ENCODE measurements at places on chromosomes 12 and 14.
A peak's percentile ranks its signal among the peaks of the same experiment; 100 is the strongest.

- no peak for DNase-seq
Measured at GRCh38 chr12:2977776-2978175, 18.6 kb downstream of the TEAD4 start.

- no peak for DNase-seq
Measured at GRCh38 chr14:49951691-49952345, 58.9 kb downstream of the ARF6 start.

DNA sequence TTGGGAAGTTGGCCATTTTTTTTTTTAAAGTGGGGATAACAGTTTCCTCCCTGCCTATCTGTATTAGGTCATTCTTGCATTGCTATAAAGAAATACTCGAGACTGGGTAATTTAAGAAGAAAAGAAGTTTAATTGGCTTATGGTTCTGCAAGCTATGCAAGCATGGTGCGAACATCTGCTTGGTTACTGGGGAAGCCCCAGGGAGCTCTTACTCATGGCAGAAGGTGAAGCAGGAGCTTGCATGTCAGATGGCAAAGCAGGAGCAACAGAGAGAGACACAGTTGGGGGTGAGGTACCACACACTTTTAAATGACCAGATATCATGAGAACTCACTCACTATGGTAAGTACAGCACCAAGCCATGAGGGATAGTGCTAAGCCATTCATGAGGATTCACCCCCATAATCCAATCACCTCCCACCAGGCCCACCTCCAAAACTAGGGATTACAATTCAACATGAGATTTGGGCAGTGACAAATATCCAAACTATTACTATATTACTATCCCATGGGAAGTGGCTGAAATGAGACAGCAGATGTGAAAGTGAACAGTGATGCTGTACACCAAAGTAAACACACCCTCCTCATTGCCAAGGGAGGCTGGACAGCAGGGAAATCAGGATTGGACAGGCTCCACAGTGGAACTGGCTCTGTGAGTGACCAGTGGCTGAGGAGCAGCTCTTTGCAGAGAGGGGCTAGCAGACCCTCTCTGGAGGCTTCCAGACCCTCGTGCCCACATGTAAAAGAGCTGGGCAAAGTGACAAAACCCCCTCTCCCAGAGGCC, 40.5 kb downstream of the CRACR2A start:
- no peak for DNase-seq

DNA sequence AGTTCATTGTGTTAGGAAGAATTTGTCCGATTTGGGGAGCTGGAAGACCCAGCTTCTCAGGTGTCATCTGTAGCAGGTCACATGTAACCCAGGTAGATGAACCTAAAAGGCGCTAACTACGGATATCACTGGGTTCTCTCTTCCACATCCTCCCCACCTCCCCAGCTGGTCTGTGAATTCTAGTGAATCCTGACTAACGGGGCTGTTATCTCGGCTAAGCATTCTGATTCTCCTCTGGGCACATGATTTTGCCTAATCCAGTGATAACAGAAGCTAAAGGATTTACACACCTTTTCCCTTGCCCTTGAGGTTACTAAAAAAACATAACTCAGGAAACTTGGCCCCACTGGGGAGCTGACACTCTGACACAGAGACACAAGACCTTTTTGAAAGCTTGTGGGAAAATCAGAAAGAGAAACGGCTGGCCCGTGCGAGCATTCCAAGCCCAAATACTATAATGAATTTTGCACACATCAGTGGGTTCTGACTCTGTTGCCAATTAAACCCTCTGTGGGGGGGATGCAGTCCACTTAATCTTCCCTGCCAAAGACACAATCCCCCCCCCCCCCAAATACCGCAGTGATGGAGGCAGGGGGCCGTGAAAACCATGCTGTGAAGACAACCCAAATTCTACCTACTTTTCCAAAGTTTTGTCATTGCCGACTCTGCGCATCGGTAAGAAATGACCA, 81.0 kb upstream of the FZD10 start:
- DNase-seq: no peak

GRCh38 chr14:21024585-21025370, at the start of gene NDRG2:
TSS of gene NDRG2 (minus strand) at chr14:21025061. CDS start at chr14:21023315, 1,746 bp downstream.
- peak; percentile 42 for DNase-seq

DNA sequence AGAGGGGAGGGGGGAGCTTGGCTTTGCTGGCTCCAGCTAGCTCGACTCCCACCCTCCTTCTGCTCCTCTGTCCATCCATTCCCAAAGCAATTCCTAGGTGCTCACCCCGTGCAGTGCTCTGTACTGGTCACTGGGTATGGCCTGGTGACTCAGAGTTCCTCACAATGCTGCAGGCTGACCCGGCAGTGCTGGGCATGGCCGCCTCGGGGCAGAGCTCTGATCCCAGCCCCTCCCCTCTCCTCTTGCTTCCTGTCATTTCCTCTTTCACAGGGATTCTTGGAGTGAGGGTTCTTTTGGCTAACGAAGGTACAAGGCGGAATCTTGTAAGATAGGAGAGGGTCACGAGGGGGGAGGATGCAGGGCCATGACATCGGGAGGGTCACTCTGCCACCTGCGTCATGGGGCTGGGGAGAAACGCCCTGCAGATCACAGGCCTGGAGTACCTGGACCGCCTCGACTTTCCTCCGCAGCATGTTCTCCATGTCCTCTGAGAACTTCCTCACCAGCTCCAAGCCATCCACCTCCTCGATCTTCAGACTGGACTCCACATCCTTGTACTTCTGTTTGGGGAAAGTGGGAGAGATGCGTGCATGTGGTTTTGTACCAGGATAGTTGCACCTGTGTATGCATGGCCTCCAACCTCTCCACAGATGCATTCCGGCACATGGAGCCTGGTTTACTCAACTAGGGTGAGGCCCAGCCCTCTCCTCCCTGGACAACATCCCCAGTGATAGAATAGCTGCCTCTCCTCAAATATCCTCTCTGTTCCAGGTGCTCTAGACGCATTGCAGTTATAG, 5.7 kb downstream of the CACNA2D4 start:
- DNase-seq: no peak

GRCh38 chr12:127172861-127173260, 1094.1 kb upstream of the TMEM132C start:
- no peak for DNase-seq

- DNase-seq: no peak
Measured at GRCh38 chr14:52711666-52712065, 4.7 kb downstream of the PSMC6 start.

- peak; percentile 5 for DNase-seq
Measured at GRCh38 chr12:129467289-129467688, 436.5 kb downstream of the TMEM132D start.

- DNase-seq: no peak
Measured at GRCh38 chr12:27571463-27571862, 47.5 kb downstream of the PPFIBP1 start.

DNA sequence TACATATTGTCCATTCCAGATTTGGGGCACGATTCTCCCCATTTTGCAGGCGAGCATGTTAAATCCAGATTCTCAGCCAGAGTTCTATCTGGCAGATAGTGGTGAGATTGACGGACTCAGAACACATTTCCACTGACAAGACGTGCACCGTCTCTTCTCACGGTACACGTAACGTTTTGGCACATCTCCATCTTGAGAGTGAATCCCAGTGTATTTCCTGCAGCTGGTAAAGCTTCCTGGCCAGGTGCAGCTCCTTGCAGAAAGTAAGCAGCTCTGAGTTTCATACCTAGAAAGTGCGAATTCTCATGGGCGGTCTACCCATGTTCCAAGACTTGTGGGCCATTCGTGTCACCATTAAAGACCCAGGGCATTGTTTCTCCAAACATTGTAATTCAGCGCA, 102.6 kb downstream of the TSPAN9 start:
- DNase-seq: no peak

DNA sequence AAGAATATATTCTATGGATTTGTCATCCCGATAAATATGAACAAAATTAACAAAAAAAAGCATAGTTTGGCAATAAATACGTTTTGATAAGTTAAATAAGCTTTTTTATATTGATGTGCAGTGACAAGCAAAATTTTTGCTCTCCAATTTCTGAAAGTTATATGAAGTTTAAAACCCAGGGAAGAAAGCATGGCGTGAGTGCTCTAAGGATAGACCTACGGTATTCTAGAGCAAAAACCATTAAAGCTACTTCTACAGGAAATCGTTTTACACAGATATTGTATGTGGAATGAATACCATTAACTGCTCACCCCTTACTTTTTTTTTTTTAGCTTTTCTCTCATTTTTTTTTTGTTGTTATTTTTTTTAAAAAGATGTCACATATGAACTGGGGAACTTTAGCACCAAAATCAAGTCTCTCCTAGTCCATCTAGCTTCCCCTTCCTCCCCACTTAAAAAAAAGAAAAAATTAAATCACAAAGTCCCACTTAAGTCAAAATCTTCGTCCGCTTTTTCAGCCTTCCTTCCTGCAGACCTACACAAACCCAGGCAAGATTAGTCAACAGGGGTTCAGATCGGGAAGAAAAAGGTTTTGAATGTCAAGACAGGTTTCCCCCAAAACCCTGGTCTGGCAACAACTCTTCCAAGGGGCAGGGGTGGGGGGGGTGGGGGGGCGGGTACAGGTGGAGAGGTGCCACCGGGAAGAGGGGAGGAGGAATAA, 4.4 kb downstream of the ZFP36L1 start:
- no peak for DNase-seq

GRCh38 chr12:129779033-129779432, 124.8 kb downstream of the TMEM132D start:
- no peak for DNase-seq

DNA sequence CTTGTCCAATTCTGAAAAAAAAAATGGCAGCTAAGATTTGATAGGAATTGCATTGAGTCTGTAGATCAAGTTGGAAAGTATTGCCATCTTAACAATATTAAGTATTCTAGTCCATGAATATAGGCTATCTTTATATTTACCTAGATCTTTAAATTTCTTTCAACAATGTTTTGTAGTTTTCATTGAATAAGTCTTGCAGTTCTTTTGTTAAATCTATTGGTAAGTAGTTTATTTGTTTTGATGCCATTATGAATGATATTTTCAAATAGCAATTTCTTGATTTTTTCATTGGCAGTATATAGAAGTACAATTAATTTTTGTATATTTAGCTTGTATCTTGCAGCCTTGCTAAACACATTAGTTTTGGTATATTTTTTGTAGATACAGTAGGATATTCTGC, 71.6 kb downstream of the SYNE2 start:
- no peak for DNase-seq

DNA sequence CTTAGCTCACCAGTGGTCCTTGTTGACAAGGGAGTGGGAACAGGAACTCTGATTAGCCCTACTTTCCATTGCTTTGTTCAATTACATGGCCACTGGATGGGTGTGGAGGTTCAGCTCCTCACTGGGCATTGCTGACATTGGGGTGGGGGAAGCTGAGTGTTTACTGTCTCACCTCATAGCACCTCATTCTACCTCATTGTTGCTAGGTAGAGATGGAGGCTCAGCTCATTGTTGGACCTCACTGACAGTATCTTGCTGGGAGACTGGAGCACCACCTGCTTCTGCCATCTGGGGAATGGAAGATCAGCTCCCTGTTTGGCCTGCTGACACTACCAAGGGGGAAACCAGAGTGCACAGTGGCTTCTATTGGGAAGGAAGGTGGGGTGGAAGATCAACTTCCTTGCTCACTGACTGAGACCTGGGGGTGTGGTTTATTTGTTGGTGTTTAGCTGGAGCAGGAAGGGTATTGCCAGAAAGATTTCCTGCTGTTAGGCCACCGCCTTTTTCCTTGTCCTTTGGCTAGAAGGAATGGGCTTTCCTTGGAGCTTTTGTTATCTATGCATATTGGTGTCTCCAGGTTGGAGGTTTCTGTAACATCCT, 1.3 kb upstream of the OR4E2 start:
- DNase-seq: no peak

- no peak for DNase-seq
Measured at GRCh38 chr12:46402941-46403718, 30.6 kb upstream of the SLC38A2 start.

- peak; percentile 21 for DNase-seq
Measured at GRCh38 chr12:100268835-100269564, 2.0 kb downstream of the SCYL2 start.

DNA sequence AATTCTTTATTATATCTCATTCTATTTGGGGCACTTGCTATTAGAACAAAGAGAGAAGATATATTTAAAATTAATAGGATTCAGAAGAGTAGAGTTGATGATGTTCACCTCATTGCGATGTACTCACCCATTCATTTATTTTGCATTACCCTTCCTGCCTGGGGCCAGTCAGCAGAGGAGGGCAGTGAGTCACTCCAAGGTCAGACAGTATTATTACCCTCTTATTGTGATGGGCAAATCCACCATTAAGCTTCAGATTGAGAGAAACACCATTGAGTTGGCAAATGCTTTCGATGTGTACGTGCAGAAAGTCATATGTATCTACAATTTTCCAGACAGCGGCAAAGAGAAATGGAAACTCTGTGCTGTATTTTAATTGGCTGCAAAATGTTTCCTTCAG, 134.2 kb downstream of the BICD1 start:
- no peak for DNase-seq

DNA sequence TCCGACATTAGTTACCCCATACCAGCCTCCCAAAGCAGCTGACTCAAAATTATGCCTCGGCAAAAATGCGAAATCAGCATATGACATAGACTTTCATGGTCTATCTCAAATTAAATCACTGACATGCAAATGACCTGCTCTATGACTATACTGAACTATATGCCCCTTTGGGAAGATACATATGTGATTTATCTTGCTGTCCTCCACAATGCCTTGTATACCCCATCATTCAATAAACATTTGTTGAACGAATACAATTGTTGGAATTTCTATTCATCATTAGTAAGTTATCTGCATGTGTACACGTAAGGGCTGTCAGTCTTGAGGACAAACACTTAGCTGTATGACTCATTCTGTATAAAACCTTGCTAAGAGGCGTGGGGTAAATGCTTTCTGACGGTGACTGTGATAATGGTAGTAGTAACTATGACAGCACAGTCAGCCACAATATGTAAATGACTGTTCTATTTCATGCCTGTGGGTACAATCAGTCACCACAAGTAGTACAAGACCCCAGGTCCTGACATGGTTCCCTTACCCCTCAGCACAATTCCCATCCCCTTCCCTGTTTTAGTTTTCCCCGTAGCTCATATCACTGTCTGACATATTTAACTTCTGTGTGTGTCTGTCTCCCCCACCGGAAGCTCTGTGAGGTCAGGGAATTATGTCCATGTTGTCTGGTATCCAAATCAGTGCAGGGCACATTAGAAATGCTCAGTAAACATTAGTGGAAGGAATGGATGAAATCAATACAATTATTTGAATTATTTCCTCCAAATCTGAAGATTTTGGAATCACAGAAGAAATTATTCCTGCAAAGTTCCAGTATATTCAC, 42.8 kb downstream of the STXBP6 start:
- no peak for DNase-seq

GRCh38 chr14:103378038-103378854, 7.0 kb upstream of the MARK3 start:
- no peak for DNase-seq

All from SK-MEL-5 (cell line).